ENCODE measurements at places on chromosomes 3 and 15.

DNA sequence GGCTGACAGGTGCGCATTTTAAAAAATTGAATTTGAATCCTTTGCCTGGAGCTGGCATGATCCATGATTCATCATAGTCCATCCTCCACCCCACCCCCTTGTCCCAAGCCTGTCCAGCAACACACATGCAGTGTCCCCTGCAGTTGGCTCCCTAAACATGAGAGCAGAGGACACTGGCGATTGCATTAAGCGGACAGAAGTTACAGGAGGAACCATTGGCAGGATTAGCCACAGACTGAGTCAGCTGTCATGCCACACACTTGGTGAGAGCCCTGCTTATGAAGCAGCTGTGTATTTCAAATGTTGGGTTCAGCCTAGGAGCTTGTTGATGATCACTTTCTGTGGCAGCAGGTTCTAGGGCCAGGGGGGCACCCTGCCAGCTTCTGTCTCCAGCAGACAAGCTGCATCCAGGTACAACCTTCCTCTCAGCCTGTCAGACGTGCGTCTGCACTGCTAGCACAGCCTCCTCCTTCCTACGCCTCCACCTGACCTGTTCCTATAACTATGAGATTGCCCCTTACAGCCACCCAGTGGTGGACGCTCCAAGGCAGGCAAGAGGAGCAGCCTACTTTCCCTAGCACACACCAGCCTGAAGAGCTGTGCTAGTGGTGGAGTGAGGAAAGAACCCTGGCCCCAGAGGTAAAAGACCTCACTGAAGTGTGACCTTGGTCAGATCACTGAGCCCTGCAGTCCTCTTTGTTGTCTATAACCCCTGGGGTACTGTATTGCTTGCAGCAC lies 121.9 kb downstream of the SLCO3A1 start:
- peak; percentile 3 for DNase-seq

GRCh38 chr3:170768334-170768801 lies 101.6 kb downstream of the RPL22L1 start:
- peak; percentile 58 for DNase-seq

DNA sequence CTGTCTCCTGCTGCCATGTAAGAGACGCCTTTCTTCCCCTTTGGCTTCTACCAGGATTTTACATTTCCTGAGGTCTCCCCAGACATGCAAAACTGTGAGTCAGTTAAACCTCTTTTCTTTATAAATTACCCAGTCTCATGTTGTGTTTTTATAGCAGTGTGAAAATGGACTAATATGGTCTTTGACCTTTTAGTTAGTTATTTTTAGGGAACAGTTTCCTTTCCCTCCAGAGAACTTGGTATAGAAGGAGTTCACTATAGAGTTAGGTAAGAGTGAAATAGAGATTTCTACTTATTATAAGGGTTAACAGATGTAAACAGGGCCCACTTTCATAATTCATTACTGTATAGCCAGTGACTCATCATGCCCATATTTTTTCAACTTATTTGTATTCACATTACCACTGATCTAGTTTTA lies 170.9 kb downstream of the UNC13C start:
- DNase-seq: no peak

DNA sequence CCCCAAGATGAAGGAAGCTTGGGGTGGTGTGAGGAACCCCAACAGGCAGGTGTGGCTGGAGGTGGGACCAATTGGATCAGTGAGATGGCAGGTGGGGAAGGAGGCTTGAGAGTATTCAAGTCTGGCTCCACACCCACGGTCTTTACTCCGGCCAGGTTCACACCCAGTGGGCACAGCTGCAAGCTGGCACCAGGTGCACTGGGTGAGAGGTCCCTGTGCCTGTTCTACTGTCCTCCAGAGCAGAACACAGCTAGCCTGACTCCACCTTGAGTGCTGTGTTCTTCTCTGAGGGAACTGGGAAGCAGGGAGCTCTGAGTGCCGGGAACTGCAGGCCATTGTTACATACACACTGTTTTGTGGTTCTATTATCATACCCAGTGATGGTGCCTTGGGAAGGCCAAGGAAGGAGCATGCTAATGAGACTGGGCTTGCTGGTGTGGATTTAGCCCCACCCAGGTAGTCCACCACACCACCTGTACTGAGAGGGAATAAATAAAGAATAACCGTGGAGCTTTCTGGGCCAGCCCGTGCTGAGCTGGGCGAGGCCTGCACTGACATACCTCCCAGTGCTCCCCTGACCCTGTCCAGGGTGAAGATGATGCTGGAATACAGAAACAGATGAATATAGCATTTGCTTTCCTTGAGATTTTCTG lies 93.4 kb downstream of the ABHD5 start:
- DNase-seq: no peak

Data from GM23248 (cell line).